Bronchial epithelial cell (primary cell): ENCODE measurements at places on chromosomes 3 and 15. TPM values are rescaled to one million over a fixed set of nuclear protein-coding genes. Genes with fewer than 3 reads are reported as not detected.

The EPM2AIP1 gene
- total RNA-seq: 6.1 and 7.2 TPM in 2 replicates

- DNase-seq: no peak
Measured at GRCh38 chr3:37944391-37944842, 46.2 kb upstream of the VILL start.

- peak; percentile 75 for DNase-seq
Measured at GRCh38 chr3:25548836-25549235, 115.9 kb downstream of the TOP2B start.

DNA sequence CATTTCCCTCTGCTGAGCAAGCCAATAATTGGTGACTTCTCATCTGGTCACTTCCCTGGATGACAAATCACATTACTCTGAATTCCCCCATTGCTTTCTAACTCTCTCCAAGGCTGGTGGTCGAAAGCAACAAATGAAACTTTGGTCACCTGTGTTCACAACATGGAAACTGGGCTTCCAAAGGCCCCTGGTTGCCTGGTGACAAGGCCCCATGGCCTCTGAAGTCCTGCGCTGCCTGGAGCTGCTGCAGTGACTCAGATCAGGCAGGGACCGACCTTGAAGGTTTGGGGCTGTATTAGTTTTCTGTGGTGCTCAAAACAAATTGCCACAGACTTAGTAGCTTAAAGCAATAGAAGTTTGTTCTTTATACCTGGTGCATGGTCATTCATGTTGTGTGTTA is 345.3 kb downstream of the WDR72 start:
- DNase-seq: no peak
